ENCODE measurements at places on chromosomes 13 and 19.

GRCh38 chr13:99385940-99386339 is 78.7 kb upstream of the GPR183 start:
- no peak for DNase-seq

GRCh38 chr19:17889609-17890214 is 18.0 kb downstream of the SLC5A5 start:
- peak; percentile 26 for DNase-seq

GRCh38 chr13:92407858-92408257 is 818.7 kb upstream of the GPC6 start:
- DNase-seq, result no peak

GRCh38 chr19:46413262-46414031 is at the start of gene CCDC8:
CCDC8 (minus strand) TSS chr19:46413564; CDS start chr19:46412810, 754 bp downstream.
- no peak for DNase-seq

- no peak for DNase-seq
Observed at GRCh38 chr19:5085566-5085965, 116.7 kb downstream of the KDM4B start.

- DNase-seq, result no peak
Observed at GRCh38 chr13:41117869-41118268, 14.7 kb downstream of the KBTBD6 start.

GRCh38 chr13:111622051-111622531 is 301.6 kb downstream of the TEX29 start:
- no peak for DNase-seq

- DNase-seq, result no peak
Observed at GRCh38 chr13:106129273-106129672, 406.2 kb downstream of the EFNB2 start.

- DNase-seq, result no peak
Observed at GRCh38 chr19:34274827-34275625, 20.7 kb downstream of the GARRE1 start.

DNA sequence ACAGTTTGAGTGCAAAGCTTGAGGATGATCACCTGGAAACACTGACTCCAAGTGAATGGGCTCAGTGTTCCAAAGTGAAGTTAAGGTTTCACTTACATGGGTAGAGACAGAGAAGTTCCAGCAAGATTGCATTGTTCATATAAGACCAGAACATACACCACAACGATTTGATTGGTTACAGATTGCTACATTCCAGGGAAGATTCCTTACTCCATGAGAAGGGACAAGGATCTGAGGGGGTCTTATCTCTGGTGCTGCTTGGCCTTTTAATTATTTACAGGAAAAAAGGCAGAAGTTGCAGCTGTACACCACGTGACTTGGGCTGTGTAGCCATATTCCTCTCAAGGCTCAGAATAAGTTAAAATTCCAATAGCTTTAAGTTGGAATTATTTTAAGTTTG is 12.3 kb downstream of the WDFY2 start:
- no peak for DNase-seq

DNA sequence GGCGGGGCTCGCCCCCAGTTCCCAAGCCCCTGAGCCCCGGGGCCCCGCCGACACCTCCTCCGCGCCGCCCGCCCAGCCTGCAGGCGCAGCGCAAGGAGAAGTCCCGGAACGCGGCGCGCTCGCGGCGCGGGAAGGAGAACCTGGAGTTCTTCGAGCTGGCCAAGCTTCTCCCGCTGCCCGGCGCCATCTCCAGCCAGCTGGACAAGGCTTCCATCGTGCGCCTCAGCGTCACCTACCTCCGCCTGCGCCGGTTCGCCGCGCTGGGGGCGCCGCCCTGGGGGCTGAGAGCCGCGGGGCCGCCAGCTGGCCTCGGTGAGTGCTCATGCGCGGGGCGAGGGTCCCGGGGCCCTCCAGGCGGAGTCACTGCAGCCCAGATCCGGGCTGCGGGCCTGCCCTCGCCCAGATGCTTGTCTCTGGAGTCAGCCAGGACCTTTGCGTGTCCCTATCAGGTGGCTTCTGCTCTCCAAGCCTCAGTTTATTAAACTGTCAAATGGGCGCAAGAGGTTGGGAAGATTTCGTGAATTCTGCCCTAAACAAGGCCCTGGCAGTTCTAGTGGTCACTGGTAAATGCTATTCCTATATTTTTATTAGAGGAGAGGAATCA is 2.0 kb downstream of the NPAS1 start:
- DNase-seq, result peak; percentile 25

DNA sequence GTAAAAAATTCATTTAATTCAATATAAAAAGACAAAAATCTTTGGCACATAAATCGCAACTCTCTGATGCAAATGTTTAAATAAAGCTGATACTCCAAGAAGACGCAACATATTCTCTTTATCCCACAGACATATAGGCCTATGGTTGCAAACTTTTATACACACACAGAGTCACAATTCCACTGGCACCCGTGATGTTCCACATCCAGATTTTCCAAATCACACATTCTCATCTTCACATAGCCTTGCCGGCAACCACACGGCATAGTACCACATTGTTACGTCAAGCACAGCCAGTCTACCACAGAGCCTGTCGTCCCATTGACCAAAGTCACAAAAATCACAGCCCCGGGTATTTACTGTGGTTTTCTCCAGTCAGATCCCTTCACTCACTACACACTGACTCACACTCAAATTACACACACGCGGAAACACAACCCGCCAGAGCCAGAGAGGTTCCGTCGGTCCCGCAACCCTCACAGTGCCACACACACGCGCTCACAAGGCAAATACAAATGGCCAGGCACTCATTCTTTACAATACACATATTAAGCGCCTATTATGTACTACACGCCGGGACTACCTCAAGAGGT is 546 bp upstream of the ZNF546 start:
- DNase-seq, result peak; percentile 75

DNA sequence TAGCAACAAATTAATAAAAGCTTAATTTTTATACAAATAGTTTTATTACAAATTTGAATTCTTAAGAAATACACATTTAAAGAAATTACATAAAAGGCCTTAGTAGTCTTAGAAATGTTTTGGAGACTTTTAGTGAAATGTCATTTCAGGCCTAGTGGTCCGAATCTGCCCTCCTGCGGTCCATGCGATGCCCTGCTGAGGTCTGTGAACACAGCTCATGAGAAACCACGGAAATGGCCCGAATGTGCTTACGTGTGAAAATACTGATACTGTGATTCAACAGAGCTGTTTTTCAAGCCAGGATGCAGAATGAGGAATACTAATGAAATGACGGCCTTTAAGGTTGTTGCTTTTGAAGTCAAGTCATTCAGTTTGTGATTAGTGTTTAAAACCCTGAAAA is 157.9 kb downstream of the COL4A1 start:
- DNase-seq, result no peak

DNA sequence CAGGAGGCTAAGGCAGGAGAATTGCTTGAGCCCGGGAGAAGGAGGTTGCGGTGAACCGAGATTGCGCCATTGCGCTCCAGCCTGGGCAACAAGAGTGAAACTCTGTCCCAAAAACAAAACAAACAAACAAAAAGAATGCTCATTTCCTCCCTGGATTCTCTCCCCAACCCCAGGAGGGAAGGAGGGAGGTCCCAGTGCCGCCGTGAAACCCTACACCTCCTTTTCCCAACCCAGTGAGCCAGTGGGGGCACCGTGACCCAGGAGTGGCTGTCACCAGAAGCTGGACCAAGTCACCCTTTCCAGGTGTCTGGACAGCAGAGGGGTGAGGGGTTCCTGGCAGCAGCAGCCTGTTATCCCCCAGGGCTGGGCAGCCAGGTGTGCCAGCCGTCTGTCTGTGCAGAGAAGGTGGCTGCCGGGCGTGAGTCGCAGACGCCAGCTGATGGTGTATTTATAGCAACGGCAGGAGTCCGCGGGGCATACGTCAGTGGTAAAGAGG is 23.5 kb downstream of the NFIC start:
- DNase-seq, result no peak

- no peak for DNase-seq
Observed at GRCh38 chr13:21538280-21538679, 65.7 kb downstream of the MICU2 start.

GRCh38 chr13:37775871-37776270 is 93.7 kb downstream of the TRPC4 start:
- DNase-seq, result no peak

- peak; percentile 84 for DNase-seq
Observed at GRCh38 chr19:18058208-18059009, 28.3 kb downstream of the IL12RB1 start.

GRCh38 chr13:102548811-102549210 is 48.0 kb upstream of the TPP2 start:
- DNase-seq, result no peak

GRCh38 chr19:3667766-3668165 is 32.5 kb downstream of the PIP5K1C start:
- DNase-seq, result no peak

GRCh38 chr13:71240911-71241310 is 626.1 kb downstream of the DACH1 start:
- no peak for DNase-seq

DNA sequence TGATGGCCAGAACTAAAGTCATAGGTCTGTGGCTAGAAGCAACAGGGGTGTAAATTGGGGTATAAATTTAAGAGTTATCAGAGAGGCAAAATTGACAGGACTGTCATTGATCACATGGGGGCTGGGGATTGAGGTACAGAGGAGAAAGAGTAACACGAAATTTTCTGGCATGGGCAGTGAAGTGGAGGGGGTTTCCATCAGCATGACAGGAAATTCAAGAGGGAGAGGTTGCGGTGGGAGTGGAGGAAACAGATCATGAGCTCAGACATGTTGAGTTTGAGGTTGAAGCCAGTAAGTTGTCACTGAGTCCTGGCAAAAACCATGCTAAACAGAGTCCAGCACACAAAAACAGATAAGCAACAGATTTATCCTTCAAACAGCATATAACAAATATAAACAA is 192.1 kb upstream of the TSC22D1 start:
- DNase-seq, result peak; percentile 87

DNA sequence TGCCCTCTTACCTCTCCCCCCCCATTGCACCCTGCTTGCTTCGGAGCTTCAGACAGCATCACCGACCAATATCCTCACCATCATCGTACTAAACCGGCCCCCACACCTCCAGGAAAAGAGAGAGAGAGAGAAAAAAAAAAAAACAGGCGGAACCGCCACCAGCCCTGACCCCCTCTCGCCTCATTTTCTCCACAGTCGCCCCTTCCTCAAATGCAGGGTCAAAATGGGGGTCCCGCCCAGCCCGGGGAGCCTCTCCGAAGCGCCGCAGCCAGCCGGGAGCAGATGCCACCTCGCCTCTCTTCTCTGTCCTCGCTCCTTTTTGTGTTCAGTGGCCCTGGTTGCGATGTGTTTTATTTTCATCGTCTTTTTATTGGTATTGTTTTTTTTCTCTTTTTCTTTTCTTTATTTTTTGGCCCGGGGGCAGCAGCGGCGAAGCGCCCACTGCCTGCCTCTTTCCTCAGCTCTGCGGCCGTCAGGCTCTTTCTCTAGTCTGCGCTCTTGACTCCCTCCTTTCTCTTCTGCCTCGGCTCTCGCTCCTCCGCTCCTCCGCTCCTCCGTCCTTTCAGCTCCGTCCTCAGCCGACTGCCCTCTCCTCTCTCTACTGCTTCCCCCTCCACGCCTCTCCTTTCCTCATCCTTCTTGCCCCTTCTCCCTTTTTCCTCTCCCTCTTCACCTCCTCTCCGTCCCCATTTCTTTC is 41.4 kb downstream of the DEDD2 start:
- DNase-seq, result peak; percentile 31

- DNase-seq, result no peak
Observed at GRCh38 chr19:12884202-12884601, 2.8 kb downstream of the KLF1 start.

DNA sequence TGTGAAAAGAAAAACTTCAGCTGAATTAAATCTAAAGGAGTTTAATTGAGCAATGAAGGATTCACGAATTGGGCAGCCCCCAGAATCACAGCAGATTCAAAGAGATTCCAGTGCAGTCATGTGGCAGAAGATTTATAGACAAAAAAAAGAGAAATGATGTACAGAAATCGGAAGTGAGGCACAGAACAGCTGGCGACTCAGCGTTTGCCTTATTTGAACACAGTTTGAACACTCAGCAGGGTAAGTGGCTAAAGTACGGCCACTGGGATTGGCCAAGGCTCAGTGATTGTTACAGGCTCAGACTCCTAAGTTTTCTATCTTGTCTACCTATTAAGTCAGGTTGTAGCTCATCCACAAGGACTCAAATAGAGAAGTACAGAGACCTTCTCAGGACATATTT is 11.6 kb upstream of the CFAP97D2 start:
- peak; percentile 83 for DNase-seq

DNA sequence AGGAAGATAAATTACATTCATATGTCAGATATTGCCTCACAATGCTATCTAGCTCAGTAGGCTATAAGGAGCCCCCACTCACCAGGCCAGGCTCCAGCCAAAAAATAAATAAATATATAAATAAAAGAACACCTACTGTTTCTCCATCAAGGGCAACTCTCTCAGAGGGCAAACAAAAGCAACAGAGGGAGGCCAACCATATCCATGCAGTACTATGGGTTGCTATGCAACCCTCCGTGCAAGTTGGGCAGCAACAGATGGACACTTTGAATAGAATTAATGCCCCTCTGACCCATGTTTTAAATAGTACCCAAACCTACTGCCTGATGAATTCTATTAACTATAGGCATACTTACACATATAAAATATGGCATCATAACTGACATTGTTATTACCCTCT is 279.8 kb upstream of the EDNRB start:
- no peak for DNase-seq

DNA sequence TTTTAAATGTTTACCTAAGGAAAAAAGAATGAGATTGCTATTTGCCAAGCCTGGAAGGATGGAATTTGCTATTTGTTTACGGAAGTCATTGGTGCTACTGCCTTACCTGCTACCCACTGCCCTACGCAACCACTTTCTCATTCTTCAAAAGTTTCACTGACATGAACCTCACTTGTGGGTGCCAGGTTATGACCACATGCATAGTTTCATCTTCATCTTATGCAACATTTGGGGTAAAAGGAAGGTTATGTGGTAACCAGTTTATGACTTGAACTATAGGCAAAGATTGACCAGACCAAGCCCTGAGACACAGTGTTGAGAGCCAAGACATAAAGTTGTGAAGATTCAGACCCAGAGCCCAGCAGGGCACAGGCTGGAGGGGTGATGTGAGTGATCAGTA is 142.5 kb downstream of the LACC1 start:
- peak; percentile 32 for DNase-seq

DNA sequence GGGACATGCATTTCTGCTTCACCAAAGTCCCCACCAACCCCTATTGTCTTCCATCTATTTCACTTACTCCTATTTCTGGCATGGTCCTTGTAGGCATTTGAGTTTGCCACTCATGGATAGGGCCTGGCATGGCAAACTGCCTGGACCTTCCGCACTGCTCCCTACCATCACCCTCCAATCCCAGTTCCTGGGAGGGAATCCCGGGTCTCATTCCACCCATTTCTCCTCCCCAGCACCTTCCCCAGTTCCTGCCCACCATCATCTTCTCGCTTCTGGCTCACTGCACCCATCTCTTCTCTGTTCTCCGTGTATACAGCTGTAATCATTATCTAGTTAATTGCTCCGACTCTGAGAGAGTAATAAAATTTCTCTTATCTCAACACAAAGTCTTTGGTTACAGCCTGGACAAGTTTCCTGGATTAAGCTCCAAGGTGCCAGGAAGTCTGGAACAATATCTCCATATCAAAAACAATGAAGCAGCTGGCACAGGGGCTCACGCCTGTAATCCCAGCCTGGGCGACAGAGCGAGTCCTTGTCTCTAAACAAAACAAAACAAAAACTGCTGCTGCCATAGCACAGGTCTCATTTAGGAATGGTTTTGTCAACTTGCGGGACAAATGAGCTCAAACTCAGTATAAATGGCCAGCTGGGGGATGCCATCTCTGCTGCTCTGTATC is 17.0 kb upstream of the COX7A1 start:
- no peak for DNase-seq

- DNase-seq, result peak; percentile 83
Observed at GRCh38 chr19:35430409-35431144, 17.5 kb upstream of the FFAR2 start.
